ENCODE measurements at places on chromosomes 12 and 14.
A peak's percentile ranks its signal among the peaks of the same experiment; 100 is the strongest.

DNA sequence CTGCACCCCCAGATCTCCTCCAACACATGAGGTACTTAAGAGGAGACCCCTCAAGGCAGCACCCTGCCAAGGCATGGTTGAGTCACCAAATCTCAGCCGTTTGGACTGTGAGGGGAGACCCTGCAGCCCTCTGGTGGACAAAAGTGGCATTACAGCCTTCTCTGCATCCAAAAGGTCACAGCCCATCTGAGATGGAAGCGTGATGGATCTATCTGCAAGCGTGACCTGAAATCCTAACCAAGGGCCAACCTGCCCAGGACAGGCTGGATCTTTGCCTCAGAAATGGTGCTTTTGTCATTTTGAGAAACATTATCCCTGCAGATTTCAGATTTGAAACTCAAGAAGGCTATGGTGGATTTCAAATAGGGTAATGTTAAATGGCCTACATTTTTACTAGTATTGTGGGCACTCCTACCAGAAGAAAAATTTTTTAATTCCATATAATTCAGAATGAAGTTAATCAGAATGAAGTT, 23.7 kb upstream of the DHRS4 start:
- DNase-seq = peak; percentile 39

- DNase-seq = no peak
These were observed 18.0 kb downstream of the RIMBP2 start for GRCh38 chr12:130698106-130698505.

- DNase-seq = no peak
These were observed 151.9 kb upstream of the NRXN3 start for GRCh38 chr14:78018283-78018682.

GRCh38 chr14:50069325-50069724, 47.0 kb downstream of the VCPKMT start:
- DNase-seq = no peak

DNA sequence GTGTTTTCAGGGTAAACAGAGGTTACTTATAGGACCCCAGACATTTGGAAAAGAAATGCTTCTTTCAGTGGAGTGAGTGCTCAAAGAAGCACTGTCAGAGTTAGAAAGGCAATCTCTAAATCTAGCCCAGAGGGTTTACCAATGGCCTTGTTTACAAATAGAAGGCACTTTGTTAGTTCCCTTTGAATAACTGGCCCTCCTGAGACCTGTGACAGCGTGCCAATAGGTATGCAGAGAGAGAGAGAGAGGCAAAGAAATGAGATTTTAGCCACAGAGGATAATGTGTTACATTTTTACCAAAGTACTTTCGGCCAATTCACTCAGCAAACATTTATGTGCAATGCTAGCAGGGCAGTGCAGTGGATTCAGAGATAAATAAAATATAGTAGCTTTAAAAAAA, 41.9 kb downstream of the TPH2 start:
- no peak for DNase-seq

GRCh38 chr14:101491841-101492240, 69.5 kb upstream of the DIO3 start:
- DNase-seq = no peak

DNA sequence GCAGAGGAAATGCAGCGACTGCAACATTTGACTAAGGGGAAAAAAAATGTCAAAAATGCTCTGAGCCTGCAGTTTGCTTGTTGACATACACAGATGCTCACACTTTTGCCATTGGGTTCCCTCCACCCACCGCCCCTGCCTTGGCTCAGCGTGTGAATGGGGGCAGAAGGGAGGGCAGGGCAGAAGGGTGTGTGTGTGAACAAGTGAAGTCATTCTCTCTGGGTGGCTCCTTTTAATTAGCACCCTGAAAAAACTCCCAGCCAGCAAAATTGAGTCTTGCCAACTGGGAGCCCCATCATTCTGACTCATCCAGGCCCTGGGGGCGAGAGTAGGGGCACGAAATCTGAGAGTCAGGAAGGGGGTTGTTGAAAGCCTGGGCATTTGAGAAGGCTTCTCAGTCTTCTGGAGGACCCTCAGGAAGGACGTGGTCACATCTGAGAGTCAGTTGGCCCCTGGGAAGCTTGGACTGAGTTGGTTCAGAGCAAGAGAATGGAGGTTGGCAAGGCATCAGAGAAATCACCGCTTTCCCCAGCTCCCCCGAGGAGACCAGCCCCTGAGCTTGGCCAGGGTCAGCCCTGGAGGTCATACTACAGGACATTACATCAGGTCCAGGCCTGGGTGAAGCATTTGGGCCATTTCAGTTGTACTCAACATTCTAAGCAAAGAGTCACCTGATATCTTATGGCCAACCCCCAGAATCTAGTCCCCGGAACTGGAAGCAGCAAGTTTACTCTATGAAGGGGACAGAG, 22.7 kb upstream of the KRT78 start:
- DNase-seq = no peak

DNA sequence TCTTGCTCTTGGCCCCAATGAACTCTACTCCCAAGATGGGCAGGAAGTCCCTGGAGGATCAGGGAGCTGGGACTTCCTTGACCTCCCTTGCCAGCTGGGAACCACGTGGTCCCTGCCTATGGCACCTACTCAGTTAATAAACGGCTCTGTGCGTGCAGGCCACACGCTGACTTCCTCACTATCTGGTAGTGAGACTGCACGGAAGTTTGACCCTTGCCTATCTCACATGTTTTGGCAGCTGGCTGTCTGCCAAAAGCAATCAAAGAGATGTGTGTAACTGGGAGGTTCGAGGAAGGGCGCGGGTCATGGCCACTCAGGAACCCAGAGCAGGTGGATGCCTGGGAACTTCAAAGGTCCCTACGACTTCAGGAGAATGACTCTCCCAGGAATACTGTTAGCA, 57.9 kb downstream of the RFLNA start:
- no peak for DNase-seq

- DNase-seq = no peak
These were observed 266.3 kb downstream of the GLT1D1 start for GRCh38 chr12:129119537-129119936.

- DNase-seq = no peak
These were observed 969.3 kb downstream of the TMTC2 start for GRCh38 chr12:83656004-83656403.

- DNase-seq = no peak
These were observed 61.2 kb downstream of the ATXN7L3B start for GRCh38 chr12:74598819-74599218.

All from NCI-H446 treated with DMSO at 0.1 percent for 48 hours (cell line).